Mesenchymal stem cell (in vitro differentiated cells and primary cell): ENCODE measurements at places on chromosomes 12 and 14.

DNA sequence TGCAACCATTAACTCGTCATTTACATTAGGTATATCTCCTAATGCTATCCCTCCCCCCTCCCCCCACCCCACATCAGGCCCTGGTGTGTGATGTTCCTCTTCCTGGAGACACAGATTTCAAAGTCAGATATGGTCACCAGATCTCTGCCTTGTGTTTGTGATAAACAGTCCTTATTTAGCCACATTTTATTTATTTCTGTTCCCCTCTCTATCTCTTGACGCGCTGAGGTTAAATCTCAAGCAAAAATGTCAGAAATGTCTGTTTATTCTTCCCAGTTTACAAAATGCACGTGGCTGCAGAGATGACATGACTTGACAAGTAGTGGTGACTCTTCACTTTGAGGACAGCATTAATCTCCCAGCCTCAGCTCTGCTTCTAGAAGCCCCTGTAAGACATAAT lies 11.5 kb upstream of the RASSF3 start:
- DNase-seq = no peak

- no peak for DNase-seq
Observed at GRCh38 chr14:69473260-69473659, 11.3 kb upstream of the PLEKHD1 start.

GRCh38 chr12:109583733-109584132 lies 10.1 kb downstream of the MVK start:
- DNase-seq = no peak

GRCh38 chr12:62803756-62804155 lies 131.2 kb downstream of the PPM1H start:
- DNase-seq = no peak

- peak; percentile 29 for DNase-seq
Observed at GRCh38 chr14:51430633-51431032, 190.6 kb downstream of the TMX1 start.

GRCh38 chr12:86104087-86104486 lies 152.1 kb downstream of the MGAT4C start:
- no peak for DNase-seq

DNA sequence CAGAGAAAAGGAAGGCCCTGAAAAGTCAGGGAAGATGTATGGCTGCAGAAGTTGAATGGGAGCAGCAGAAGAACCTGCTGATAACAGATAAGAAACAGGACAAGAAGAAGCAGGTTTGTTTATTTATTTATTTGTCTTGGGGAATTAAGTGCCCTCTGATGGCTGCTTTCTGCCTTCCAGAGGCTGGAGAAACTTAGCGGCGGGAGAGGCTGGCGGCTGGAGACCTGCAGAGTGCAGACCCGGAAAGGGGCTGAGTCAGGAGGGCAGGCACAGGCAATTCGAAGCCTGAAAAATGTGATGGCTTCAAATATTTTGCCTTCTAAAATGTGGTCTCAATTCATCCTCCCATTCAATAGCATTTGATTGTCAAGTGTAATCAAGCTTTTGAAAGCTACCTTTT lies 168.2 kb upstream of the GZMB start:
- DNase-seq = no peak

DNA sequence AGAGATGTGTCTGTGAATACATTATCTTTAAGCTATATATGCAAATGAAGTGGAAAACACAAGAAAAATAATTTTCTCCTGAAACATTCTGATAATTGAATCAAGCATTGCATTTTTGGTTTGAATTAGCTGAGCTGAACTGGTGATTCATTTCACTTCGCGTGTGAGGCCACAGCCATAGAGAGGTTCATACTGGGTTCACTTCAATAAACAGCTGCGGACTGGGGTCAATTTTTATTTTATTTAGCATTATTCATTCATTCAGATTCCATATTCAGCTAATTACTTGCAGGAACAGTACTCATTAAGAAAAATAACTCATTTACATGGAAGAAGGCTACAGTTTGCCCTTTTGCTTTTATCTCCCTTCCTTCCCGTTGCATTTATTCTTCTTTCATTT lies 195.2 kb upstream of the LRIG3 start:
- no peak for DNase-seq

DNA sequence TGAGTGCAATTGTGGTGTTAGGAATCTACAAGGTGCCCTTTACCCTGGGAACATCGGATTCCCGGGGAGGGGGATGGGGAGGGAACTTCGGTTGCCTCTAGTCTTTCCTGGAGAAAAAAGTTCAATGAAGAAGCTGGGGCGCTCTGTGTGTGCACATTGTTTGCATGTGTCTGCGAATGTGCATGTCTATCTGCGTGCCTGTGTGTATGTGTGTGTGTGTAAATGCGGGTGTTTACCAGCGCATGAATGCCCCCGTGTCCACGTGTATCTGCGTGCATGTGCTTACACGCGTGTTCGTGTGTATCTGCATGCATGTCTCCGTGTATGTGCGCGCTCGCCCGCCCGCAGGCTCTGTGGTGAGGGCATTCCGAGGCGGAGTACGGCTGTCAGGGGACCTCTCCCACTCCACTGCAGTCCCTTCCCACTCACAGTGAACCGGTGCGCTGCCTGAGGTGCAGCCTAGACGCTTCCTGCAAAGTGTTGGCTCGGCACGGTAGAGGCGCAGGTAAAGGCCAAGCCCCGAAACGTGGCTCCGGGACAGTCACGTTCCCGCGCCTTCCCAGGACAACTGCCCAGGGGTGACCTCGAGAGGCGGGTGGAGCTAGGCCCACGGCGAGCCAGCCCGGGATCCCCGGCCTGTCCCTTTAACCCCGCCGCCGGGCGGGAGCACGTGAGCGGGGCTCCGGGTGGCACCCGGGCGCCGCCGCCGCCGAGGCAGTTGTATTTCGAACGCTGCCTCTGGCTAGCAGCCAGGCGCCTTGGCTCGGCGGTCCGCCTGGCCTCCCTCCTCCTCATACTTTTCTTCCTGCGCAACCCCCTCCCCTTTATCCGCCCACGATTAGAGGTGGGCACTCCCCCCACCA lies 539 bp upstream of the HMGA2 start:
- peak; percentile 67 for DNase-seq

DNA sequence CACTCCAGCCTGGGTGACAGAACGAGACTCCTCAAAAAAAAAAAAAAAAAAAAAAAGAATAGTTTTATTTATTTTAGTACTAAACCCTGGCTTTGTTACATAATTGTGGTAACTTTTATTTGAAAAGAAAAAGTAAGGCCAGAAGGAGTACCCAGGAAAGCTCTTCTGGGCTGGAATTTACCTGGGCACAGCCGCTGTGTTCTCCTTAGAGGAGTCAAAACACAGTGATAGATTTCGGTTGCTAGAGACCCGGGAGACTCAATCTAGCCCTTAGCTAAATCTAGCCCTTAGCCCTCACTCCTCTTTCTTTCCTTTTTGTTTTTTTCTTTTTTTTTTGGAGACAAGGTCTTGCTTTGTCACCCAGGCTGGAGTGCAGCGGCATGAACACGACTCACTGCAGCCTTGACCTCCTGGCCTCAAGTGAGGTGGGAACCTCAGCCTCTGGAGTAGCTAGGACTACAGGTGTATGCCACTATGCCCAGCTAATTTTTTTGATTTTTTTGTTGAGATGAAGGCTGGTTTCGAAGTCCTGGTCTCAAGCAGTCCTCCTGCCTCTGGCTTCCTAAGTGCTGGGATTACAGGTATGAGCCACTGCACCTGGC lies 49.7 kb downstream of the SYNE2 start:
- no peak for DNase-seq

DNA sequence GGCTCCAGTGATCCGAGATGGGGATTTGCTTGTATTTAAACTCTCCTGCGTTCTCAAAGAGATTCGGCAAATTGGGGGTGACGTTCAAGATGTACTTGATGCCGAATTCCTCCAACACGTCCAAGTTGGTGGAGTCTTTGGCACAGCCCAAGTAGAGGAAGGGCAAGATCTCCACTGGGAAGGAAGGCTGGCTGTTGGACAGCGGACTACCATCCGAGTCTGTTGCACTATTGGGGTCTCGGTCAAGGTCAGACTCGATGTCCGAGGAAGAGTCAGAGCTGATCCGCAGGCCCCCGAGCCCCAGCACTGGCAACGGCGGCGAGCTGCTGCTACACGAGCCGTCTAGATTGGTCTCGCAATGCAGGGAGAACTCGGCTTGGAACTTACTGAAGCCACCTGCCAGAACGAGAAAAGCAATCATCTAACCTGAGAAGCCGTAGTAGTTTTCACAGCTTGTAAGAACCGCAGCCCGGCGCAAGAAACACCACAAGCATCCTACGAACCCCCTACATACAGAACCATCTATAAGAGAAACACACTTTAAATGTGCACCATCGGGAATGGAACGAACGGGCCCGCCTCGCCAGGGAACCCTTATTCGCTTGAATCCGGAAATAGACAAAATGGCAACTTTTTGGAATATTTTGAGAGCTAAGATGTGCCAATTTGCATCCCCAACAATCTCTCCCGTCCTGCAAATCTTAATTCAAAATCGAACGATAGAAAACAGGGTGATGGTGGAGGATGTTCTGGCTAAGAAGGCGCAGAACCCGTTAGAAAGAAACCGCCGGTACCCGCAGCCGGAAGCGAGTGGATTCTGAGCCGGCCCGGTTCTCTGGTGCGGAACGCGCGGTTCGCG lies 1.4 kb downstream of the DUSP6 start:
- peak; percentile 42 for DNase-seq

GRCh38 chr14:86865934-86866333 lies 1127.0 kb downstream of the GALC start:
- DNase-seq = no peak

- peak; percentile 78 for DNase-seq
Observed at GRCh38 chr12:57896434-57897201, 44.7 kb upstream of the ATP23 start.

GRCh38 chr14:105577314-105577861 lies 51.0 kb downstream of the TMEM121 start:
- DNase-seq = no peak

- peak; percentile 90 for DNase-seq
Observed at GRCh38 chr12:121786440-121786825, 7.1 kb downstream of the RHOF start.

GRCh38 chr14:93431036-93431670 lies 414 bp downstream of the UNC79 start:
- no peak for DNase-seq

DNA sequence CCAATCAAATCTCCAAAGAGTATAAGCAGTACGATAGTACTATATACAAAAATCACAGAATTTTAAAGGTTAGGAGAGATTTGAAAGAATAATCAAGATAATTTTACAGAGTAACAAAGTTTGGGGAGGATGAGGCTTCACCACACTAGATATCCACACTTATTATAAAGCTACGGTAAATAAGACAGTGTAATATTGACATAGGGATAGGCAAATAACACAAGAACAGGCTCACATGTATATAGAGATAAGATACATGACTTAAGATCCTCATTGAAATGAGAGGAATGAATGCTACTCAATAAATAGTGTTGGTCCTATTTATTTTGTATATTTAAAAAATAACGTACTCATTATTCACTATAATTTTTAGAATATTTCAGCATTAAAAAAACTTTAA lies 26.2 kb downstream of the NUMB start:
- DNase-seq = no peak

- peak; percentile 52 for DNase-seq
Observed at GRCh38 chr12:94175763-94176668, 27.6 kb downstream of the PLXNC1 start.

DNA sequence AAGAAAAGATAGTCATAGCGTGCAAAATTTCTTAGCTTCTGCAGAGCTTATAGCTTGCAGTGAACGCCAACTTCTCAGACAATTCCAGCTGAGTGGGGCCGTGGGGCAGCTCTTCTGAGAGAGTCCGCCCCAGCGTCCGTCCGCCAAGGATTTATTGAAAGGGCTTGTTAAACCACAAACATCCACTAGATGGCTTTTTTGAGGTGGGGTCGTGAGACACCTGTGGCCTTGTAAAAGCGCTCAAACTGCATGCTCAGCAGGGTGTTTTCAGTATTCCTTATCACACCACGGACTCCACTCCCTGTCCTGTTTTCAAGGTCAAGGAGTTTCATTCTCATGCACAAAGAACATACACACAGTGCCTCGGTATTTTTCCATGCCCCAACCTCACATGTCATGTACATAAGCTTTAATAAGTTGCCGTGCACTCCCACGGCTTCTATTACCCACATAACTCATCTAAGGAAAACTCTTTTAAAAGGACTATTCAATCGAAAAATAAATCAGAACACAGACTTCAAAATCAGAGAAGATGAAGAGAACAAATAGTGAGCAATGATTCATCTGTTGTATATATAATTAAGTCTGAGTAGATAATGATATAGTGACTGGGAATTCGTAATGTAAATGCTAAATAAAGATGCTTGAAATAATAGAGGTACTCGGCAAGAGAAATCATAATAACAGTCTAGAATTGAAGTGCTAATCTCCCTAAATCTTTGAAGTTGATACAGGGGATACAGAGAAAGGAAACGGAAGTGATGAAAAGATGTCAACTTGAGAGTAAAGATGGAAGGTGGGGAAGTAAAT lies 46.7 kb downstream of the WBP11 start:
- DNase-seq = peak; percentile 17

GRCh38 chr14:73728717-73729330 lies 14.6 kb upstream of the PNMA1 start:
- DNase-seq = peak; percentile 83

GRCh38 chr14:72610831-72611200 lies 283.1 kb downstream of the DPF3 start:
- no peak for DNase-seq

DNA sequence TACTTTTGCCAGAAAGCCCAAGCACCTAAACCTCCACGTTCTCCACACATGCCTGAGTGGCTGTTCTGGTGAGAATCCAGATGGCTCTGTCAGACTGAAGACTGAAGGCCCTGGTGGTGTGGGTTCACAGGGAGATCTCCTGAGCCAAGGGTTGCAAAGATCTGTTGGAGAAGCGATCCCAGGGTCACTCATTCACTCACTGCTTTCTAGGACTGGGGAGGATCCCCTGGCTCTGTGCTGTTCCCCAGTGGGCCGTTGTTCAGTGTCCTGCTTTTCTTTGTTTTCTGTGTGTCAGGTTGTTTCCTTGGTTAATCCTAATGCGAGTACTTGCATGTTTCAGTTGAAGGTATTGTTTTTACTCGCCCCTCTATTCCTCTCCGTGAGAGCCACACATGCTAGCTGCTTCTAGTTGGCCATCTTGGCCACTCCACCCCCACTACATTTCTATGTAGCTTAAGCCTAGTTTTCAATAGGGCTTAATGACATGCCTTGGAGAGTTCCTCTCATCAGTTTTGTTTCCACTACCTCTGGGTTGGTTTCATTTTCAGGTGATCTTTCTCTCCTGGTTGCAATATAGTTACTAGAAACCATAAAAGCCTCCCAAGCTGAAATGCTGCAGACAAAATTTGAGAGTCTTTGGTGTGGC lies 144.5 kb upstream of the SLC38A2 start:
- DNase-seq = no peak

- DNase-seq = no peak
Observed at GRCh38 chr14:103703433-103704385, 11.5 kb downstream of the XRCC3 start.

DNA sequence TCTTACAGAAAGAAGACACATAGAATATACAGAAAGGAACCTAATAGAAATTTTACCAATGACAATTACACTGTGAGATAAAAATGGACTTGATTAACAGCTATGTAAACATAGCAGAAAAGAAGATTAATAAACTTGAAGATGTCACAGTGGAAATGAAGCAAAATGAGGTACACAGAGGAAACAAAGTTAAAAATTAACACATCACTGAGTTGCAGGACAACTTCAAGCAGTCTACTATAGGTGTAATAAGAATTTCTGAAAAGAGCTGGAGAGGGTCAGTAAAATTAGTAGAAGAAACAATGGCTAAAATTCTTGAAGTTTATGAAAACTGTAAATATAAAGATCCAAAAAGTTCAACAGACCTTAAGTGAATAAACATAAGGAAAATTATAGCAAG lies 738.7 kb downstream of the C12orf50 start:
- DNase-seq = no peak
